ENCODE measurements at places on chromosomes 7 and 10.

DNA sequence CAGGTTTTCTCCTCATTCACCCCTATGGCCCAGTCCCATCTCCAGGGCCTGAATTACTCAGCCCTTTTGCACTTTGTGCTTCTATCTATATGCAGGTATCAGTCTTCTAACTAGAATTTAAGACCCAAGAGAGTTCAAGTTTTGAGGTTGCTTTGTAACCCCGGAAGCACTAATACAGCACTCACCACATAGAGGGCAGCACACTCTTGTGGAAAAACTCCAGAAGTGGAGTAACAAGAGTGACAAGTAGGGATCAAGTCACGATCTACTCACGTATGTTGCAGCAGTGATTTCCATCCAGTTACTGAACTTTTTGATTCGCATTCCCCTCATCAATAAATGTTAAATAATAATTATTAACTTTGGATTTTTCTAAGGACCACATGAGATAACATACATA is 151.0 kb downstream of the CHCHD3 start:
- DNase-seq: no peak

DNA sequence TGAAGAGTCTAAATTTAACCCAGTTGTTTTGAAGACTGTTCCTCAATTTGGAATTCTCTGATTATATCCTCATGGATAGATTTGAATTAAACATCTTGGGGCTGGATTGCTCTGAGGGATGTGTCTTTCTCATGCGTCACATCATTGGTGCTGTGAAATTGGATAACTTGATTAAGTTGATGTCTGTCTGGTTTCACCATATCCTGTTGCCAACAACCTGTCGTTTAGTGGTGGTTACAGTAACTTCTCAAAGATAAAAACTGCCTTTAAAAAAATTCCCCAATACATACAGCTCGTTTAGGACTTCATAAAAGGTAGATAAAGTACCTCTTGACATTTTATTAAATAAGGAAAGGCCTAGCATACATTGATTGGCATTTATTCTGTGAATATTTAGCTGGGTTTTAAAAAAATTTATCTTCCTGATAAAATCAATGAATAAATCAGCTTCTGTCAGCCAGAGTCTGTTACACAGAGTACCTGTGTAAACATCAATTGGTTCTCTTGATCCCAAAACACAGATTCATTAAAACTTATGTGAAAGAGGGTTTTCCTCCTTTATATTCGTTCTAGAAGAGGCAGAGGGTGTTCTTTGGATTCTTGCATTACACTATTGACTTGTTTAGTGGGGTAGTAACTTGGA is 10.5 kb downstream of the CRCP start:
- DNase-seq: no peak

GRCh38 chr10:131546086-131546810 is 234.7 kb upstream of the TCERG1L start:
- DNase-seq: no peak

- no peak for DNase-seq
These were observed 1.4 kb downstream of the ZNF282 start for GRCh38 chr7:149196705-149197171.

- DNase-seq: peak; percentile 37
These were observed 276.9 kb downstream of the CSTF2T start for GRCh38 chr10:51422311-51423120.

DNA sequence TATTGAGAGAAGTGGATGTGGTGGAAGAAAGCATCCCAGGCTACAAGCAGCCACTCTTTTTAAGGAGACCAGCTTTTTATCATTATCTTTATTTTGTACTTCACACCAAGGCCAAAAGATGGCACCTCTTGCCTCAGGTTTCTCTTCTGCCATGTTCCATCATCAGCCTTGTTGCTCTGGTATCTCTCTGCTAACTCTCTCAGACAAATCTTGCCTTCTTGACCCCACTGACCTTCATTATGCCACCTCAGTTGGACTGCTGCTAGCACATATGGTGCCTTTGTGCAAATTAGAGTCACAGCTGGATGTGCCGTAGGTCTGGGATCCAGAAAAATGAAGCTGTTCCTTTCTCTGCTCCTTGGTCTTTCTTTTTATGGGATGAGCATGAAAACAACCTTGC is 47.1 kb upstream of the DYNC1I1 start:
- no peak for DNase-seq

DNA sequence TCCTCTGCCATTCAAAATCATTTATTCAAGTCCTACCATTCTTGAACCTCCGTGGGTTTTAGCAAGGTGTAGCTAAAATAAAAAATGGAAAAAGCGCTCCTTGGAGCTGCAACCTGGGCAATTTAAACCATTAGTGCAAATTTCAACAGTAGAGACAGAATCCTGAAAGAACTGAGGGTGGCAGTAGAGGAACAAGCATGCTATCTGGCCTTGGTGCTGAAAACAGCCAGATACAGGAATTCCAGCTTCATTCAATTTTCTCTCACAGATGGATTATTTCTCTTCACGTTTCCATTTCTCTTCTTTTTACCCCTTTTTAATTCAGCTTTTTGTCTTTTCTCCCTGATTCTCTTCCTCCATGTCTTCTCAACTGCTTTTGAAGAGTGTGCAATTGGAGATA is 77.7 kb downstream of the OTUD1 start:
- DNase-seq: no peak

GRCh38 chr7:55306331-55306730 is 58.8 kb upstream of the LANCL2 start:
- DNase-seq: no peak

DNA sequence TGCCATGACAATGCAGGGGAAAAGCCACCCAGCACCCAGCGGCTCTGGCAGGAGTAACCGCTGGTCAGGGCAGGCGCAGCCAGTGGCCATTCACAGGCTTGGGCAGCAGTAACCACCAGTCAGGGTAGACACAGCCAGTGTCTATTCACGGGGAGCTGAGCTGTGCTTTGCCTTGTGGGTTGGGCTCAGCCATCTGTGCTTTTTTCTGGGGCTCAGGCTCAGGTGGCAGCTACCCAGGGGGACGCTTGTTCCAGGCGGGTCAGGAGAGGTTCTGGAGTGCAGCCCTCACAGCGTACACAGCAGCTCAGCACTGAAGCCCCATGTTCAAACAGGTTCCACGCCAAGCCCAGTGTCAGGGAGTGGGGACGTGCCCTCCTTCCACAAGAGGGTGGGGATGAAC is 28.5 kb downstream of the FOXL3 start:
- no peak for DNase-seq

DNA sequence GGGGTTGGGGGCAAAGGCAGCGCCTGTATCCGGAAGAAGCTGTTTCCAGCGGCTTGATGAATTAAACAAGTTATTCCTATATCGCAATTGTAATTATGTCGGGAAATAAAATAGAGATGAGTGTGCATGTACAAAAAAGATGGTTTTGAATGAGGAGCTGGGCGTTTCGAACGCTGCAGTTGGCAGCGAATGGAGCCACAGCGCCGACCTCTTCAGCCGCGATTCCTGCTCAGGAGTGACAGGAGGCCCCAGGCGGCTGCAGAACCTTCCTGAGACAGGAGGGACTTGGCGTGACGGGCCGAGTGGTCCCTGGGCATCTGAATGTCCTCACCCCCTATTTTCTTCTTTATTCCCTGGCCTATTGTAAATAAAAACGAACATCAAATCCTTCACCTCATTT is 184.9 kb downstream of the DNAJB6 start:
- no peak for DNase-seq

GRCh38 chr10:15141136-15142054 is 27.1 kb downstream of the NMT2 start:
- DNase-seq: no peak

Data from CD4-positive, alpha-beta T cell treated with Interleukin-15 for 4 hours (primary cell).